ENCODE measurements at places on chromosomes 7 and 10.

DNA sequence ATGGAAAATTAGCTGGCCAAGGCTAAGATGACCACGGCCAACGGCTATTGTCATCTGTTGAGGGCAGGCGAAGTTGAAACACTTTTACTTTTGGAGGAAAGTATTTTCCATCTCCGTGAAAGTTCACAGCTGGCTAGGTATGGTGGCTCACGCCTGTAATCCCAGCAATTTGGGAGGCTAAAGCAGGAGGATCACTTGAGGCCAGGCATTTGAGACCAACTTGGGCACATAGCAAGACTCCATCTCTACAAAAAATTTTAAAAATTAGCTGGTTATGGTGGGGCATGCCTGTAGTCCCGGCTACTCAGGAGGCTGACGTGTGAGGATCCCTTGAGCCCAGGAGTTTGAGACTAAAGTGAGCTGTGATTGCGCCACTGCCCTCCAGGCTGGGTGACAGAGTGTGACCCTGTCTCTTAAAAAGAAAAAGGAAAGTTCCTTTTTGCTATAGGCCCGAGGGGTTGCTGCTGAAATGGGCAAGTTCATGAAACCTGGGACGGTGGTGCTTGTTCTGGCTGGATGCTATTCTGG, 85.5 kb upstream of the MKLN1 start:
- DNase-seq: no peak

DNA sequence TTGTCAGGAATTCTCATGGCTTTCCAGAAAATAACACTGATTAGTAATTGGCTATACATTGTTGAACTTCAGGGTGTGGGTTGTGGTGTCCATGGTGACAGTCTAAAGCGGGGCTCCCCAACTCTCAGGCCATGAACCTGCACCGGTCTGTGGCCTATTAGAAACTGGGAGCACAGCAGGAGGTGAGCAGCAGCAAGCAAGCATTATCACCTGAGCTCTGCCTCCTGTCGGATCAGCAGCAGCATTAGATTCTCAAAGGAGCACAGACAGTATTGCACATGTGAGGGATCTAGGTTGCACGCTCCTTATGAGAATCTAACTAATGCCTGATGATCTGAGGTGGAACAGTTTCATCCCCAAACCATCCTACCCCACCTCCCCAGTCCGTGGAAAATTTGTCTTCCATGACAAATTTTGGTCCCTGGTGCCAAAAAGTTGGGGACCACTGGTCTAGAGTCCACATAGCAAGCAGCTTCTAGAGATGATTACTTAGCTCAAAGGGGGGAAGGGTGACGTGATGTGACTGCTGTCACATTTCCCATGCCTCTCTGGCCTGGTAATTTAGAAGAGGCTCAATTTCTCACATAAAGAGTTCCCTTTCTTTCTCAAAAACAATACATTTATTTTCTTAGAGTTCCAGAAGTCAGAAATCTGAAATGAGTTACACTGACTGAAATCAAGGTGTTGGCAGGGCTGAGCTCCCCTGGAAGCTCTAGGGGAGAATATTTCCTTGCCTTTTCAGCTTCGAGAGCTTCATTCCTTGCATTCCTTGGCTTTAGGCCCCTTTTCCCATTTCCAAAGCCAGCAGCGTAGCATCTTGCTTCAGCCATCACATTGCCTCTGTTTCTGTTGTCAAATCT, 17.6 kb upstream of the FAM221A start:
- DNase-seq: no peak

- DNase-seq: no peak
Observed at GRCh38 chr10:73959484-73960243, 38.3 kb upstream of the VCL start.

- DNase-seq: no peak
Observed at GRCh38 chr10:82150123-82150900, 275.3 kb downstream of the NRG3 start.

- no peak for DNase-seq
Observed at GRCh38 chr7:139631520-139632031, 108.1 kb downstream of the CLEC2L start.

GRCh38 chr7:93301736-93302135, 69.6 kb downstream of the VPS50 start:
- DNase-seq: no peak

DNA sequence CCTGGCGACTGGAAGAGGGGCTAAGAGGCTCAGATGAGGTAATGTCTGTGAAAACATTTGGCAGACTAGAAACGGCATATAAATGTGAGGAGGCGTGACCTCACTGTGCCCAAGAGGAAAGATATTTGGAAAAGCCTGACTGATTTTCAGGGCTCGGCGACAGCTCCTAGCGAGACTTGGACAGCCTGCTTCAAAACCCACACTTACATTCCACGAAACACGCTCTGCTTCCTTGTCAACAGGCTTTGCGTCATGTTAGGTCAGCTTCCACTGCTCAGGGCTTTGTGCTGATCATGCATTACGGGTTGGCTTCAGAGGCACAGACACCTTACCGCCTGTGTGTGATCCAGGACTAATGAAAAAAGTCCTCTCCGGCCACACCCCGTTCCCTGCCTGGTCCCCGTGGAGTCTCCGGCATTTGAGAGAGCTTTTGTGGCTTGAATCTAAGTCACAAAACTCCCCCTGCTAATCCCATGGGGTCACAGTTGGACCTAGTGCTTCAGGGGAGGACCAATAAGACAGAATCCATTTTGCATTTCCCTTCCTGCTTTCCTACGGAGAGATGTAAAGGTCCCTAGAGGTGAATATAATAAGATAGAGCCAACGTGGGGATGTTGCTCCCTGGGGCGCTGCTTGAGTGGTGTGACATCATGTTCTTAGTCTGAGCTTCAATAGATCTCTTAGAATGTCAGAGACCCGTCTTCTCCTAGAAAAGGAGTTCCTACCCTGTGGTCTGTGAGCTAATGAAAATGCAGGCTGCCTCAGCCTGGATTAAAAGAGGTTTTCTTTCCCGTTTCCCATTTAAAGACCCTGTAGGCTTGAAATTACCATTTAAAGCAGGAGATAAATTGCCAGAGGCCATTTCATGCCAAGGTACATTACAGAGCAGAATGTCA, 25.5 kb downstream of the FGFBP3 start:
- no peak for DNase-seq

DNA sequence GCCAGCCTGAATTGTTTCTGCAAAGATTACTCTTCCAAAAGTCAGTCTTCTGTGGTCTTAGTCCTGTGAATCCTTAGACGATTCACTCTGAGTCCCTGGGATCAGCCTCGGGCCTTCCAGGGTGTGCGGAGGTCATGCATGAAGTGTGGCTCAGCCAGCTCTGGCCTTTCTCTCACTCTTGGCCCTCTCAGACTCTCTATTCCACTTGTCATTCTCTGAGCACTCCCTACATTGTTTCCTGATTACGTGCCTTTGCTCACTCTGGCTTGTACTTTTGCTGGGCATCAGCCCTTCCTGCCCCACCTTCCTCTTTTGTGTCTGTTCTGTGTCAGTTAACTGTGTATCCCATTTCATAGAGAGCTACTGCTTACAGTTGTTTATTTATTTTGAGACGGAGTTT, 36.0 kb downstream of the CCNY start:
- no peak for DNase-seq

- DNase-seq: no peak
Observed at GRCh38 chr10:529468-530230, 159.8 kb downstream of the DIP2C start.
